Esophagus squamous epithelium (tissue), 5 donors: ENCODE measurements at places on chromosomes 12 and 14. TPM values are rescaled to one million over a fixed set of nuclear protein-coding genes. Genes with fewer than 3 reads are reported as not detected.

GRCh38 chr12:30925607-30926242, 823 bp upstream of the TSPAN11 start:
- DNase-seq, result no peak

GRCh38 chr12:96237035-96237434, 42.9 kb downstream of the ELK3 start:
- DNase-seq, result no peak

DNA sequence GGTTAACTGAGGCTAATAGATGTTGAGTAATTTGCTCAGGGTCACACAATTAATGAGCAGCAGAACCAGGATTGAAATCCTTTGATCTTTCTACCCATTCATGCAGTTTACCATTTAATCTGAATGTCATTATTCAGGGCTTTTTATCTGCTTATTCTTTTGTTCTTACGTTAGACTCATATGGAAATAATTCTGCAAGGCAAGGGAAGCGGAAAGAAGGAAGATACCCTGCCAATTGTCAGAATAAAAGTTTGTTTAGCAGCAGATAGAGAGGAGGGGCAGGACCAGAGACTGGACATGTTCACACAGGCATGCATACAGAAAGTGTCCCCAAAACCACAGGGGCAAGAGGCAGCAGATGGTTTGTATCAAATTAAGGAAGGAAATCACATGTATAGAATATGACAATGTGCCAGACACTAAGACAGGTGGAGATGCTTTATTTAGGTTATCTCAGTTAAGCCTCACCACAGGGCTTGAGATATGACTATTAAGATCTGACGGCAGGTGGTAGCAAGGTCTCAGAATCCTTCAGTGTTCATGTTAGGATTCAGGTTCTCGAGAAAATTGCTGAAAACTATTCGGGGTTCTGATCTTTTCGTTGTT, 29.8 kb downstream of the BRMS1L start:
- no peak for DNase-seq

DNA sequence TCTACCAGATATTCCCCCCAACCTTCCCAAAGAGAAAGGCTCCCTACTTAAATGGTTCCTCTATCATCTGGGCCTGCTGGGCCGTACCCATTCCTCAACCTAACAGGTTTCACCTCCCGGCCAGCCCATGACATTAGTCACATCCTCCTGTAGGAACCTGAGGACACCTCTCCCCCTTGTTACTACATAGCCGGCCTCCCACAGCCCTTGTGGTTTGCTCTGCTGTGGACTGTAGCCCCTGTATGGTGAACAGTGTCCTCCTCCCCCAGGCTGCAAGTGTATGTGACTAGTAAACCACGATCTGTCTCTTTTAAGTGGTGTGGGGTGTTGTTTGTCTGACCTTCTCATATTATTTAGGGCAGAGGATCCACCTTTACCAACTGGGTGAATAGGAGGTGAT, 371.7 kb downstream of the RGS6 start:
- DNase-seq, result no peak

DNA sequence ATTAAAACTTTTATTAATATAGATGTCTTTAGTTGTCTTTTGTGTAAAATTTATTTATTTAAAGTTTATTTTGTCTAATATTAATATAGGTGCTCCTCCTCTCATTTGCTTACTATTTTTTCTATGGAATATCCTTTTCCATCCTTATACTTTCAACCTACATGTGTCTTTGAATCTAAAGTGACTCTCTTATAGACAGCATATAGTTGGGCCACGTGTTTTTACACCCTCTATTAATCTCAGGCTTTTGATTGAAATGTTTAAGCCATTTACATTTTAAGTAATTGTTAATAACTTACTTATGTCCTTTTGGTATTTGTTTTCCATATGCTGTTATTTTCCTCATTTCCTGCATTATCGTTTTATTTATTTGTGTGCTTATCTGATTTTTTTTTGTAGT, 74.4 kb upstream of the LRFN5 start:
- DNase-seq, result no peak

GRCh38 chr12:4579305-4580102, 17.5 kb downstream of the DYRK4 start:
- DNase-seq, result no peak

DNA sequence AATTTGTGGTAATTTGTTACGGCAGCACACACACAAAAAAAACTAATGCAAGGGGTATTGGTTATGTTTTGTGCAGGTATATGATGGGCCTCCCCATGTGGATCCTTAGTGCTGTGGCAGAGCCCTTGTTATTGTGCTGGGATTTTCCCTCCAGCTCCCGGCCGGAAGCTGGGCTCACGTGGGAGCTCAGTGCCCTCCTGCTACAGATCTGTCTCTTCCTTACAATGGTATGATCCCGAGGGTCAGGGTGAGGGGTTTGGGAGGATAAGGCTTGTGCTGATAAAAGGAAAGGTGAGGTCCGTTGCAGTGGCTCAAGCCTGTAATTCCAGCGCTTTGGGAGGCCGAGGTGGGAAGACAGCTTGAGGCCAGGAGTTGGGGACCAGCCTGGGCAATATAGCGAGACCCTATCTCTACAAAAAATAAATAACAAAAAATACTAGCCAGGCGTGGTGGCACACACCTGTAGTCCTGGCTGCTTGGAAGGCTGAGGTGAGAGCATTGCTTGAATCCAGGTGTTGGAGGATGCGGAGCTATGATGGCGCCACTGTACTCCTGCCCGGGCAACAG, 861 bp upstream of the SLC48A1 start:
- no peak for DNase-seq

DNA sequence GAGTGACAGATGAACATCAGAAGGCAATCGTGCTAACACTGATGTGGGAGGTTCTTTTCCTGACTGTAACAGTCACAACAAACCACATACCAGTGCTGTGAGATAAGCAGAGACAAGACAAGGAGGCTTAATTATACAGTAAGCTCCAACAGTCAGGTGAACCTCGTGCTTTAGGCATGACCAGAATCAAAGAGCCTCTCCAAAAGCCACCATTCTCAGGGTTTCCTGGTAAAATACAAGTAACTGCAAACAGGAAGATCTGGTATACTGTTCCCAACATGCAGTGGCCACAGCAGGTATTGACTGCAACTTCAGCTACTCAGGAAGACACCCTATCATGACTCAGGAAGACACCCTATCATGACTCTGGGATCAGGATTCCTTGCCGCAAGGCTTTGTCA, 47.3 kb upstream of the GTF2A1 start:
- no peak for DNase-seq

DNA sequence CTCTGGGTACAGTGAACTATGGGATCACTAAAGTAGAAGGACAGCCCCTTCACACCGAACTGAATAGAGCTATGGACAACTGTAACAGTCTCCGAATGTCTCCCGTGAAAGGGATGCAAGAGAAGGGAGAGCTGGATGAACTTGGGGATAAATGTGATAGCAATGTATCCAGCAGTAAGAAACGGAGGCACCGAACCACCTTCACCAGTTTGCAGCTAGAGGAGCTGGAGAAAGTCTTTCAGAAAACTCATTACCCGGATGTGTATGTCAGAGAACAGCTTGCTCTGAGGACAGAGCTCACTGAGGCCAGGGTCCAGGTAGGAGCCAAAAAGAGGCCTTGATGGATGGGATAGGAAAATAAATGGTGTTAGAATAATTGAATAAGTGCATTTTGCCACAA, 3.5 kb downstream of the ALX1 start:
- DNase-seq, result no peak

GRCh38 chr12:3076730-3077571, at the start of gene TSPAN9:
Gene TSPAN9, plus strand, starts transcription at chr12:3077379. Its CDS starts 123,815 bp downstream, at chr12:3201194.
- no peak for DNase-seq

GRCh38 chr12:132781938-132782337, 20.3 kb upstream of the ANKLE2 start:
- DNase-seq, result no peak

- no peak for DNase-seq
Observed at GRCh38 chr14:66074537-66074936, 411.6 kb upstream of the CCDC196 start.

- no peak for DNase-seq
Observed at GRCh38 chr12:123690191-123690840, 19.4 kb downstream of the TCTN2 start.

Gene B4GALNT3
- 10.4 TPM for total RNA-seq

Gene ZFHX2
- total RNA-seq, result 0.42 TPM

Gene IFNG-AS1
- total RNA-seq, result not detected

Gene STXBP6
- 3.9 TPM for total RNA-seq

Gene CDKN3
- total RNA-seq, result 7.4 TPM

Gene SLC17A8
- not detected for total RNA-seq

Gene LRFN5
- total RNA-seq, result 0.19 TPM

Gene PLA2G1B
- not detected for total RNA-seq
